ENCODE measurements at places on chromosomes 5 and 9.

- DNase-seq, result no peak
These were observed 162.2 kb downstream of the OXCT1 start for GRCh38 chr5:41707853-41708603.

GRCh38 chr5:53243403-53243802 lies 133.8 kb upstream of the MOCS2 start:
- DNase-seq, result no peak

- DNase-seq, result no peak
These were observed 17.0 kb downstream of the GRXCR2 start for GRCh38 chr5:145855763-145856267.

- no peak for DNase-seq
These were observed 21.4 kb upstream of the HAVCR1 start for GRCh38 chr5:157080286-157080685.

DNA sequence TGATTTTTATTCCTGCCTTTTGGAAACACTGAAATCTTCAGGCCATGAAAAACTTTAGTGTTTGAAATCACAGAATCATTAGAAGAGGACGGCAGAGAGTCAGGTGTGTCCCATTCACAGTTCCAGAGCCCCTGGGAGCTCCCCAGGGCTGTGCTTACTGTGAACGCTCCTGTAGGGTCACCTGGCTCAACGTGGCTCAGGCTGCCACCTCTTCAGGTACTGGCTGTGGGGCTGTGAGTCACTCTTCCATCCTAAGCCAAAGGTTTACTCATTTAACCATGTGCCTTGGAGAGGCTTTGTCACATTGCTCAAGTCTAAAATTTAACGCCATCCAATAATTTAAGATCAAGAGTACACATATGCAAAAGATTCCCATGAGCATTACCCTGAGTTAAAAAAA lies 50.2 kb upstream of the FSTL4 start:
- no peak for DNase-seq

DNA sequence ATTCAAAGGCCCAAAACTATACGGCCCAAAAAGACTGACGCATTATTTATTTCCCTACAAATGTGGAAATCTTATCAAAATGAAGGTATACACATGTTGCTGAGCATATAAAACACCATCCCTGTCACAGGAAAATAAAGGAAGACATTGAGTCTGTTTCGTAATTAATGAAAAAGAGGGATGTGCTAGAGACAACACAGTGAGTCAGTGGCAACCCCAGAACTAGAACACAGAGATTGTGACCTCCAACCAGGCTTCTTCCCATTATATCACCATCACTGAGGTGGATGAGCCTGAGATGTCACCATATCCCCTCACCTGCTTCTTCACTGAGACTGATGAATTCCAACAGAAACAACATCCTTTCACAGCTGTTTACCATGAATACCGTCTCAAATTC lies 3.8 kb downstream of the NDUFA8 start:
- DNase-seq, result no peak

DNA sequence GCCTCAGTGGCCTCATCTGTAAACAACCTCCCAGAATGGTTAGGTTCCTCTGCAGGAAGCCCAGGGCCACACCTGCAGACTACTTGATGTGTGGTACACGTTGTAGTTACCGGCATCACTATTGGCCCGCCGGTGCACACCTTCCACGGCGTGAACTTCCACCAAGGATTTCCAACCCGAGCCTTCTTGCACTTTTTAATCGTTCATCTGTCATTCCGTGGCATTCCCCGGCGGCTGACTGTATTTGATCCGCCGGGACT lies 5.3 kb upstream of the TRIM41 start:
- peak; percentile 43 for DNase-seq

- DNase-seq, result no peak
These were observed 16.2 kb upstream of the GABBR2 start for GRCh38 chr9:98724810-98725530.

GRCh38 chr5:14783691-14784090 lies 87.9 kb downstream of the ANKH start:
- DNase-seq, result no peak

DNA sequence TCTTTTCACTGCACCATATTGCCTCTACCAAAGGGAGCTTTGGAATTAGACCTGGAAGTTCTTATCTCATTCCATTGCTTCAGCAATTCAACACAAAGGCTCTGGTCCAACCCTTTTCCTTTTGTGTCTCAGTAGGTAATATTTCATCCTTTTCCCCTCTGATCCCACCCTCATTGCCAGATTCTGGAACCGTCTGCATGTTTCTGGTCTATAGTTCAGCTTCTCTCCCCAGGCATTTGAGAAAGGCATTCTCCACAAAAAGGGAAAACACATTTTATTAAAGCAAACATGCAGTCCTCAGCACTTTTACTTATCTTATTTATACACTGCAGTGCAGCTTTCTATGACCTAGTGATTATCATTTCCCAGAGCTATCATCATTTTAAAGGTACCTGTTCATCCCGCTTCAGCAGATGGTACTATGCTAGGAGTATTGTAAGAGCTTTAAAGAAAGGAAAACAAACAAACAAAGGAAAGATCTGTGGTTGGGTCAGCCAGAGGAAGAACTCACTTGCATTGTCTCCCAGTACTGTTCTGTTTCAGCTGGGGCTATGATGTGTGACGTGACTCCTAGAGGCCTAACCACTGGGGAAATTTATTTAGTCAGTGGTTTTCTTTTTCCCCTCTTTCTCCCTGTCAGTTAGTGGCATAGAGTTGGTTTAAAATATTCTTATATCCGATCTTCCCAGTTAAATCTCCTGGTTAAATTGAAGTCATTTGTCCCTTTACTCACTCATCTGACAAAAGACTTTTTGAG lies 269.2 kb downstream of the TMEM38B start:
- DNase-seq, result no peak

GRCh38 chr9:130794923-130795495 lies 40.0 kb upstream of the ABL1 start:
- DNase-seq, result no peak

DNA sequence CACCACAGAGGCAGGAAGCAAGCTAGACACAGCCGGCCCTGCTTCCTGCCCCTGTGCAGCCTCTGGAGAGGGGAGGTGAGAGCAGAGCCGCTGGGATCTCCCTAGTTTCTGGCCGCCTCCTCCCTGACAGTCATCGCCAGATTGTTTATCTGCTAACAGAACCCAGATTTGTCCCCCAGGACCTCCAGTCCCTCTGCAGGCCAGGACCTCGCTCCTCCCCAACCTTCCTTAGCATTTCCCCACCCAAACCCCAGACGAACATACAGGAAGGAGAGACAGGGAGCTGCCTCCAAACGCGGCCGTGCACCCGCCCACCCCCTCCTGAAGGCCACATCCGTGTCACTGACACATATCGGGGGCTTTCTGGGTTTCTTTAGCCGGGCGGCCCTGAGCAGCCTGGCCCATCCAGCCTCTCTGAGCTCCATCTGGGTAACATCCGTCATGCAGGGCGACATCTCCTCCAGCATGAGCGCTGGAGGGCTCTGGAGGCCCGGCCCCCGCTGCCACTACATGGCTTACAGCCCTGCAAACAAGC lies 47.5 kb downstream of the DBH start:
- DNase-seq, result peak; percentile 48

DNA sequence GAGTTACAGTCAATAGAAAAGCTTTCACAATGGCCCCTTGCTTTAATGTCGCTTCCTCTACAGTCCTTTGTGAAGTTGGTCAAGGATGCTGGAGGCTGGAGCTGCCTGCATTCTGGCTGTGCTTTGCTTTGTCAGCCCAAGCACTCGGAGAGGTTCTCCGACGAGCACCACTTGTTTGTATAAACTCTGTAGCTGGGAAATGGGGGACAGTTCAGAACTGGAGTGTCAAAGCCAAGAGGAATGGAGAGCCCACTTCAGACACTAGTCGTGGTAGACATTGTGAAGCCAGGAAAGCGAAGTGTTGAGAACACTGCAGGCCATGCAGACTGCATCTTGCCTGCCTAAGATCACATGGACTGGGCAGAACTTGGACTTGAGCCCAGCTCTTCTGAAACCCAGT lies 330.3 kb downstream of the GADD45G start:
- DNase-seq, result no peak

DNA sequence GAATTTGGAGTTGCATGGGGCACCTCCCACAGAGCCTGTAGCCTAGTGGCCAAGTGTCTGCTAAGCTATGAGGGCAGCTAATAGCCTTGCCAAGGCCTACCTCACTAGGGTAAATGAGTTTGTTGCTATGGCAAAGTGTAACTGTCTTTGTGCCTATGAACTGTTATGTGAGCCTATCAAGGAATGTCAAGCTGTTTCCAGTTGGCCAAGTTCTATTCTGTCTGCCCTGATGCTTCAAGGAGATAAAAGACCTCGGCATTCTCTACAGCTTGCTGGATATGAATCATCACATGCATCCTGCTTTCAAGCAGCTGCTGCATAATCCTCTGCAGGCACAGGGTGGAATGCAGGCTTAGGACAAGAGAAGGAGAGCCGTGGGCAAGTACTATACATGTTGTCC lies 69.8 kb upstream of the CCDC112 start:
- DNase-seq, result no peak

DNA sequence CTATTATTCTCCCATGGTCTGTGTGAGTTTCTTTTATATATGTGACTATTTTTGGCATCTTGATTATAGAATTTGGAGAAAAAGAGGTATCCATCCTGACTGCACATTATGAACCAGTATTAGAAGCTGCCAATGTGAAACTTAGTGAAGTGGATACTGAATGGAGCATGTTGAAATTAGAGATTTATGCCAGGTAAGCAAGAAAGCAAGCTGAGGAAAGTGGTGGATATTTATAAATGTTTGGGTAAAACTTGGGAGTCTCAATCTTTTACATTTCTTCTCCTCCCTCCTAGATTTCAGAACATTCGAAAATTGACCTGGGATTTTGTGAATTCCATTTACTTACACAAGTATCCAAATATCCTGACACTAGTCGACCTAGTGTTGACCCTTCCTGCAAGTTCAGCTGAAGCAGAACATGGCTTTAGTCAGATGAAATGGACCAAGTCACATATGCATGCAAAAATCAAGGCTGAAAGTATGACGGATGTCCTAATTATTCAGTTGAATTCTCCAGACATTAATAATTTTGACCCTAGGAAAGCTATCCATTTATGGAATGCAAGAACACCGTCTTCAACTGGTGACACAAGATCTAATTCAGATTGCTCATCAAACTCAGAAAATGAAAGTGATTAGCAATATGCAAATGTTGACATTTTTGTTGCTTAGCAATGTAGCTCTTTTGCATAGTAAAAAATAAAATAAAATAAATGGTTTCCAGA lies 66.8 kb upstream of the IL7R start:
- no peak for DNase-seq

- DNase-seq, result no peak
These were observed 25.7 kb downstream of the RAPGEF1 start for GRCh38 chr9:131714161-131714646.

- DNase-seq, result no peak
These were observed 34.4 kb downstream of the ERGIC1 start for GRCh38 chr5:172868436-172868923.

DNA sequence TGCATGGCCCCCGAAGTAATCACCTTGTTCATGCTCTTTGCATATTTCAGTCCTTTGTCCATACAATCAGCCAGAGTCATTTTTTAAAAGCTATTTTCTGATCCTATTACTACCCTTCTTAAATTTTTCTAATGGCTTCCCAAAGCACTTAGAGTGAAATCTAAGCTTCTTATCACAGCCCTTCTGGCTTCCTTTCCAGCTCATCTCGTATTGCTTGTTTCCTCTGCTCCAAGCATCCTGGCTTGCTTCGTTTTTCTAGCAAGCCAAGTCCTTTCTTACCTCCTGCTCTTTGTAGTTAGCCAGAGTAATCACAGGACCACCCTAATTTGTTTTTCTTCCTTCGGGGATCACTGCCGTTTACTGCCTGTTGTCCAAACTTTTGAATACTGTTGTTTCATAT lies 453.3 kb downstream of the KIF4B start:
- no peak for DNase-seq

GRCh38 chr5:139678751-139679750 lies 30.9 kb downstream of the CXXC5 start:
- DNase-seq, result no peak

DNA sequence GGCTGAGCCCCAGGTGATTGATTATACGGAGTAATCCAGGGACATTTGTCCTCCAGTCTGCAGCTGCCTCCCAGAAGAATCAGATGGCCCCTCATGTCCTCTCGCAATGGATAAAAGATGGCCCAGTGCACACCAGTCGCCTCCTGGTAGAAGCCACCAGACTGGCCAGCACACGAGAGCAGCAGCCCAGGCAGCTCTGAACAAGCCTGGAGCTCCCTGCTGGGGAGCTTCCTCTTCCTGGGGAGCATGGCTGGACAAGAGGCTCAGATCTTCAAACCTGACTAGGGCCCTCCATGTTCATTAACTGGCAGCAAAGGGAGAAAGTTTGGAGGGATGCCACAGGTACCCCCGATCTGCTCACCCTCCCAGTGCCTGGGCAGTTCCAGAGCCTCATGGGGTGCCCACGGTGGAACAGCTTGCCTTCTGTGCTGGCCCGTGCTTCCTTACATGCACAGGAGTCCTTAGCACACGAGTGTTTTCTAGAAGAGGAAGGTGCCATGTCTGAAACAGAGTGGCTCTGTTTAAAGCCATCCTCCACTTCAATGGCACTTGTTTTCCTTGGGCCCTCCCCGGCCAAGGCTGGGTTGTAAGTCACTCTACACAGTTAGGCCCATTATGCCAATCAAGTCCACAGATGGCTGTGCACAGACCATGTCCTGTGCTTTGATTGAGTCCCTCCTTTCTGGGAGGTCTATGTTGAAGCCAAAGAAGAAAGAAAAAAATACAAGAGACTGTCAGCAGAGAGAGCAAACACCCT lies 75.6 kb downstream of the PRRT1B start:
- no peak for DNase-seq

GRCh38 chr9:95363051-95363841 lies 45.7 kb upstream of the FANCC start:
- no peak for DNase-seq

DNA sequence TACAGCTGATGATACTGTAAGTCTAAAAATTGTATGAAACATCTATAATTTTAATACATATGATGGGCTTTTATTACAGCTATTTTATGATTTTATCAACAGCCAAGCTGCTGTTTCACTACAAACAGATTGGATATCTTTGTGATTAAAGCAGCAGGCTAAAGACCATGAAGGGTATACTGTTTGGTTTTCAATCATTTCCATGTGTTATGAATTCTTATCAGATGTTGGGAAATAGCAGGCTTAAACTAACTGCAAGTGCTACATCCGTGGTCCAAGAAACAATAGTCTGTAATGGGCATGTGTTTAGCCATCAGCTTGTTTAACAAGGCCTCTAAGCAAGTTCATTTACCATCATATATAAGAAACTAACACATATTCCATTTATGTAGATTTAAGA lies 107.5 kb downstream of the CWC27 start:
- no peak for DNase-seq

GRCh38 chr9:70020991-70021571 lies 22.6 kb upstream of the MAMDC2 start:
- DNase-seq, result no peak

- no peak for DNase-seq
These were observed 6.8 kb upstream of the SLC2A6 start for GRCh38 chr9:133485531-133486260.

DNA sequence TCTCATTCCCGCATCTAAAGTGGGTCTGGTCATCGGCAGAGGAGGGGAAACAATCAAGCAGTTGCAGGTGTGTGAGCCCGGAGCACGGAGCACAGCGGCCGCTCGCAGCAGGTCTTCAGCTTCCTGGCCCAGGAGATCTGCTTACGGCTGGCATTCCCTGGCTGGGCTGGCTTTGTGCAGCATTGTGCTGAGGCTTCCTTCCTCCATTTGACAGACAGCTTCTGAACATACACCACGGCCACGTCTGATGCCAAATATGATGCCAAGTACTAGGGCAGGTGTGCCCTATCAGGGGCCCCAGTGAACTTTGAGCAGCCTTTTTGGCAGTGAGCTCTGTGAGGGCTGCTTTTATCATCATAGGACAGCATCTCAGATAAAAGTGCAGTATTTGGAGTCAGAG lies 37.1 kb downstream of the FUBP3 start:
- DNase-seq, result no peak
